ENCODE measurements at places on chromosomes 7 and 10. TPM values are rescaled to one million over a fixed set of nuclear protein-coding genes. Genes with fewer than 3 reads are reported as not detected.
A peak's percentile ranks its signal among the peaks of the same experiment; 100 is the strongest.

EPHA1 gene
- 5.6 TPM for polyA plus RNA-seq

SUN3 gene
- not detected for polyA plus RNA-seq

- DNase-seq: peak; percentile 62
Observed at GRCh38 chr10:132434405-132435005, 37.5 kb downstream of the PWWP2B start.

DNA sequence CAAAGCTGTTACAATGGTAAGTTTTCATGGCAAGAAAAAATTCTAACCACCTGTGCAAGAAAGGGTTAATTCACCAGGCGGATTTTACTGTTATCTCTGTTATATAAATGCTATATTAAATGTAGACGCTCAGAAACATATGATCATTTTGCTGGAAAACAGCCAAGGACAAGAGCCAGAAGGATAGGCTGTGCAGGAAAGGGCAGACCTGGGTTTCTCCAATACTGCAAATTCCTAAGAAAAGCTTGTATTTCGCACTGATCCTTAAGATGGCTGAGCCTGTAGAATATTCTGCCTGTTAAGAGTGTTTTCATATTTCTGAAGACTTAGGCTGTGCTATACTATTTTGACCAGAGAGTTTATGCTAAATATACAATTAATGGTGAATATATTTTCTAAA is 564.1 kb upstream of the KCND2 start:
- no peak for DNase-seq

GRCh38 chr10:75708060-75708459 is 276.6 kb downstream of the LRMDA start:
- DNase-seq: no peak
